ENCODE measurements at places on chromosomes 2 and 18.
A peak's percentile ranks its signal among the peaks of the same experiment; 100 is the strongest.

GRCh38 chr18:24317370-24317769 is 80.3 kb downstream of the OSBPL1A start:
- DNase-seq = no peak

DNA sequence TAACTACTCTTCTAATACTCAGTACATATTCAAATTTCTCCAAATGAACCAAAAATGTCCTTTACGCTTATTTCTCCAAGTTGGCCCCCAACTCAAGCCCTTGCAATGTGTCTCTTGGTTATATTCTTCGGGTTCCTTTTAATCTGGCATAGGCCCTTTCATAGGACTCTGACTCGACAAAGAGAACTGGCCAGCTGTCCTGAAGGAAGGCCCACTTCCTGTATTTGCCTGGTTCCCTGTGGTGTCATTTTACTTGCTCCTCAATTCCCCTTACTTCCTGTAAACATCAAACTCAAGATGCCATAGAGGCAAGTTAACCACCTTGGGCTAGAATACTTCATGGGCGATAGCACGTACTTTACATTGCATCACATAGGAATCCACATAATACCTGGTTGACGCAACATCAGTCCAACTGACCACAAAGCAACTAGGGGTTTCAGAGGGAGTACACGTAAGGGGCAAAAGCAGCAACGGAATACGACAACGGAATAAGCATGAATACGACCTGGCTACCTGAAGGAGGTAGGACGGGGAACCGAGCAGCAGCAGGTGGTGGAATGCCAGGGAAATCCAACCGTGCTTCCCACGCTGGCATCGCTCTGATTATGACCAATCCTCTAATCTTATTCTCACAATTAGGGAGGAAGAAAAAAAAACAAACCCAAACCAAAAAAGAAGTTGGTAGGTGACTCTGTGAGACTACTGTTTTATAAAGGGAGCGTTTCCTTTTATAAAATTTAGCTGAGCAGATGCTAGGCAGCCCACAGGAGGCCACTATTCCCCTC is 823 bp upstream of the GORASP2 start:
- DNase-seq = peak; percentile 87

- DNase-seq = peak; percentile 72
Measured at GRCh38 chr2:206800506-206801417, 35.4 kb downstream of the FASTKD2 start.

GRCh38 chr18:7691206-7691605 is 124.1 kb downstream of the PTPRM start:
- DNase-seq = no peak

DNA sequence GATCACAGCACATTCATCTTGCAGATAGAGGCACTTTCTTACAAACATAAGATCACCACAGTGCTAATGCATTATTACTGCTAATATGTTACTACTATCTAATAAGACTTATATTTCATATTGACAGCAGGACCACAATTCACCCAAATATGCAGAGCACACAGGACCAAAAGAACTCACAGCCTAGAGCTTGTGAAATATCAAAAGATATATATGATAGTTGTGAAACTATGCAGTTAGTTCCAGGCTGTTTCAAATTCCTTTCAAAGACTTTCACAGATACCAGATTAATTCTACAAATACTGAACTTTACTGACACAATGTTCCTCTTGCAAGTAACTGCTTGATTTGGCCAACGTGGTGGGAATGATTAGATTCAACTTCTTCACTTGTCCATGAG is 23.0 kb downstream of the FBXO15 start:
- no peak for DNase-seq

DNA sequence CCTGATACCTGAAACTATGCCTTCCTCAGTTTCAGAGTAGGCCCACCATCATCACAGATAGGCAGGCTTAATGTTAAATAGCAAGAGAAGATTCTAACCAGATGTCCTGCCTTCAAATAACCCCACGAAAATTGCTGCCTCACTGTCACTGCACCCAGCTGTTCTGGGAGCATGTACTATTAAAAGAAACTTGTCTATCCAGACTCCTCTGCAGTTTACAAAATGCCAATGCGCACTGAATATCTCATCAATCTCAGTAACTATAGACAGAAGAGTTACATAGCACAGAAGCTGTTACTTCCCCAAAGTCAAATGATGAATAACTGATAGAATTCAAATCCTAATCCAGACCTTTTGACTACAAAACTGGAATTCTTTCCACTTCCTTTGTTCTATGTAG is 43.9 kb downstream of the WDR75 start:
- no peak for DNase-seq

- DNase-seq = no peak
Measured at GRCh38 chr2:200087451-200087850, 132.1 kb downstream of the MAIP1 start.

DNA sequence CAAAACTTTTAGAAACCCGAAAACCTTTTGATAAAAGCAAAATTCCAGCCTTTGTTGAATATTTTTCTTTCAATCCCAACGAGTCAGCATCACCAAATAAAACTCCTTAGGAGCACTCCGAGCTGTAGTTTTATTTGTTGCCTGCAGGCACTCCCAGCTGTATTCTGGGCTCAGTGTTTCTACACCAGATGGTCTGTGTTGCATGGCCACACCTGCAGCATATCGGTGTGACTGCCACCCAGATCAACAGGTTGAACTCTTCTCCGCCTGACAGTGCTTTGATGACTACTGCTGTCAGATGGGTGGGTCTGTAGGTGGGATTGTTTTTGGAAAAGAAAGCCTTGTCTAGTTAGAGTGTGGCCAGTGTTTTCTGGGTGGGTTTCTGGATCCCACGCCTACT is 32.7 kb downstream of the APCDD1 start:
- no peak for DNase-seq

DNA sequence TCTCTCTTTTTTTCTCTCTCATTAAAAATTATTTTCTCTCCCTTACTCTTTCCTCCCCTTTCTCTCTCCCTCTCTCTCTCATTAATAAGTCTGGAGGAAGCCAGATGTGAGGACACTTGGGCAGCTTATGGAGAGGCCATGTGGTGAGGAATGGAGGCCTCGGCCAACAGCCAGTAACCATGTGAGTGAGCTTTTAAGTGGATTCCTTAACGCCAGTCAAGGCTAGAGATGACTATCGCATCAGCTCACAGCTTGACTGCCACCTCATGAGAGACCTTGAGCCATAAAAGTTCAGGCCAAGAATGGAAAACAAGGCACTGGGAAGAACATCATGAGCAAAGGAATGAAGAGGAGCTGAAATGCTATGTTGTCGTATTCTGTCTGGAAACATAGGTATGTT is 39.1 kb downstream of the ETAA1 start:
- DNase-seq = no peak

GRCh38 chr18:74976331-74976909 is 232.5 kb downstream of the PTGR3 start:
- no peak for DNase-seq

DNA sequence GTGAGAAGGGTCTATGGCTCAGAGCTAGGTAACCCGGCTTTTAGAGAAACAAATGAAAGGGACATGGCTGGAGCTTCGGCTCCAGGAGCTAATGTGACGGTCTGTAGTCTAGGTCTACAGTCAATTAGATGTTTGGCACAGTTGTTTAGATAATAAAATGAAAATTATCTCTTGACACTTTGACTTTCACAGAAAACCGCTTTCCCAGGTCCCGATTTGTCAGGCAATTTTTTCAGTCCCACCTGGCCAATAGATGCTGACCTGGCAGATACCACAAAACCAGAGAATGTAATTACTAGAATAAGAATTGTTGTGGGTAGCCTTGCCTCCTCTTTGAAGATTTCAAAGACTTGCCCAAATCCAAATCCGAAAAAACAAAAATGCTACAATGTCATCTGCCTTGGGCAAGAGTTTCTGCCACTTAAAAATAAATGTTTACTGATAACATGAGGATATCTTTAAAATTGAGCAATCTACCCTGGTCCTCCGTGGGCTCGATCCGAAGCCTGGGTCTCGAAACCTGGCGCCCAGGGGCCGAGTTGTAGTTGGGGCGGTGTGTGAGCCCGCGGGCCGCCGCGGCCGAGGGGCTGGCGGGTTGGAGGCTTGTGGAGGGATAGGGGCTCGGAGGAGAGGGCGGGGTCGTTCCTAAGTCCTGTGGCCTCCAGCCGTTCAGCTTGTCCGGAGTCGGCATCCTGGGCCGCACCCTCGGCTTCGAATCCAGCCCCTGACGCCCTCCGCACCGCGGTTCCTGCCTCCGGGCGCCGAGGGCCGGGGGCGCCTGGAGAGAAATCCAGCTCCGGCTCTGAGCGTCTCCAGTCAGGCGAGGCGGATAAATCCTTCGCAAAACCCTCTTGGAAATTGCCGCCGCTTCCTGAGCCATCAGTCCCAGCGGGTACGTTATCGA is 2.3 kb downstream of the EMX1 start:
- DNase-seq = no peak

GRCh38 chr2:23447405-23447804 is 62.4 kb downstream of the KLHL29 start:
- DNase-seq = no peak

DNA sequence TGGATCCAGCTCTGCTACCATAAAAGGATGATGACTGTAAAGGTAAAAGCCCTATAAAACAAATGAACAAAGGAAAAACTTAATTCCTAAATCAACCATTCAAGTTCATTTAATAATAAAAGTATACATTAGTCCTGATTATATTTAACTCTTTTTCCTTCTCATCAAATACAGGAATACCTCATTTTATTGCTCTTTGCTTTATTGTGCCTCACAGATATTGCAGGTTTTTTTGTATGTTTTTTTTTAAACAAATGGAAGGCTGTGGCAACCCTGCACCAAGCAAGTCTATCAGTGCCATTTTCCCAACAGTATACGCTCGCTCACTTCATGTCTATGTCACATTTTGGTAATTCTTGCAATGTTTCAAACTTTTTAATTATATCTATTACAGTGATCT is 38.2 kb downstream of the USP37 start:
- DNase-seq = no peak

- peak; percentile 87 for DNase-seq
Measured at GRCh38 chr2:98806236-98806697, 75.3 kb upstream of the MGAT4A start.

GRCh38 chr2:219209236-219210195 is 2.9 kb downstream of the ZFAND2B start:
- DNase-seq = no peak

Data from NB4 (cell line).